ENCODE measurements at places on chromosomes 5 and 9.
A peak's percentile ranks its signal among the peaks of the same experiment; 100 is the strongest.

DNA sequence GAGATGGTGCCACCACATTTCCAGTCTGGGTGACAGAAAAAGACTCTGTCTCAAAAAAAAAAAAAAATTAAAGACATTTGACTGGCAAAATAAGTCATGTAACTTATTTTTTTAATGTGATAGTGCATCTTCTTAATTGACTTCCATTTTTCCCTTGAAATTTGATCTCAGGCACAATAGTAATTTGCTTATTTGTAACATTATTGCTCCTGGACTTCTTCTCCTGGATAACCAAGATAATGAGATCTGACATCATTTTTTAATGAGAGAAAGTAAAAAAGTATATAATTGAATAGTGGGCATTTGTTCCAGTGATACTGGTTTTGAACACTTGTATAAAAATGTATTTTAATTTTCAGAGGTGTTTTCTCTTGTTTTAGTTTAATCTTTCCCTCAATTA, 3.5 kb downstream of the ARHGEF28 start:
- no peak for DNase-seq

DNA sequence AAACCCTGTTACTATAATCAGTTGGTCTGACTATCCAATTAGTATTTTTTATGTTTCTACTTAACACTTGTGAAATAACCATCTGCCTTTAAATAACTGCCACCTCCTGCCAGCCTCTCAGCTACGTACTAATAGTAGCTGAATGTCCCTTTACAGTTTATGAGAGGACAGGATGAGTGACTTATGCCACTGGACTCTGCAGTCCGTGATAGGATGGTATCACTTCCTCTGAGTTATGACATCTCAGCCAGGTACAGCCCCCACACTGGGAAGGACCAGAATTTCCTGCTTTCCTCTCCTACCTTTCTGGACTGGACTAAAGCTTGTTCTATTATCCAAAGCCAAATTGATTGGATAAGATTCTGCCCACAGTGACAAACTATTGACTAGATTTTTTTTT, 102.9 kb downstream of the ZFAND5 start:
- DNase-seq = no peak

DNA sequence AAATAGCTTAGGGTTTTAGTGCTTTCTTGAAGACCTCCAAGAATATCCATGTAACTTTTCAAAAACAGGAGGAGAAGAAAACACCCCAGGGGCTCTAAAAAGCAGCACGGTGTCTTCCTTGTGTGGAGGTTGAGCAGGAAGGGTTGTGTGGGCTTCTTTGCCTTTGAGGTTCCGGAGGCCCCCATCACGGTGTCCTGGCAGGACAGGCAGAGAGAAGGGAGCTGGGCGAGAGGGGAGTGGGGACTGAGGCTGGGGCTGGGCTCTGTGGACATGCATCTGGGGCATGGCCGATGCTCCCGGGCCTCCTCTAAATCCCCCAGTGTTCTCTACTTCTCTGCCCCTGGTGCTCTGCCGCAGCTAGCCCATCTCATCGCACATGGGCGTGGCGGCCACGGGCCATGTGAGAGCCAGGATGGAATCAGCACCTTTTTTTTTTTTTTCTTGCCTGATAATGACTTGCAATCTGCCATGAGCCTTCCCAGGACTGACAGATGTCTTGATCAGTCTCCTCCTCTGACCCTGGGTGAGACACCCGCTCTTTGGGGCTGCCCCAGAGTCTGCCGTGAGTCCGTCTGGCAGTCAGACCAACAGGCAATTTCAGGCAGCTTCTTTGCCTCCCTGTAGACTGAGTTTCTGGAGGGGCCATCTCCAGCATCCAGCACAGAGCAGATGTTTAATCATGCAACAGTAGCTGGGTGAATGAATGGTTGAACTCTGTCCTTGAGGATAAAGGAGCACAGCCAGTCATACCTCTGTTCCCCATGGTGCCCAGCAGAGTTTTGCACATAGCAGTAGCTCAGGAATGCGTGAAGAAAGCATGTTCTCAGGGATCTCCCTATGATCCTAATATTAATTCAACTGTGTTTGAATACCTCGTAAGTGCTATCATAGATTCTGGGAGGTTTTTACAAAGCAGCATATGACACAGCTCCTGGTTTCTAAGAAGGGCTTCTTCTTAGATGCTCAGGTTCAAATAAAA, 12.1 kb downstream of the CXCL14 start:
- no peak for DNase-seq

DNA sequence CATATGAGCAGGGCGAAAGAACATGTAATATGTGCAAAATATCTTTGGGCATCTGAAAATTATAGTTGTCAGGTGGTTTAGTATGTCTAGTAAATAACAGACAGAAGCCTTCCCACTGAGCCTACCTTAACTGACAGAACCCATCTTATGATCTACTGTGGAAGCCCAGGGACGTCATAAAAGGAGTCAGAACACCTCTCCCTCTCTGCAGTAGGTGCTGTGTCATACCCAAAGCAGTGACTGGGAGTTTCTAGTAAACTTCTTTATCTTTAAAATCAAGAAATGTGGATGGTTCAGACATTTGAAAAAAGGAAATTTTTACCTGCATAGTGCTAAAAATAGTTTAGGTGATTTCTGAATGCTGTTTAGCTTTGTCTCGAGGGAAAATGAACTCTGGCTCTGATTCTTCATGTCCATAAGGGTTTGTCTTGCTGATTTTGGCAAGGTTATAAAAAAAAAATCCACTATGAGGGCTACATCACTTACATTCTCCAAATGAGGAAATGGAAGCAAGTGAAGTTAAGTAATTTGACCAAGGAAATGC, 104.0 kb downstream of the NUDT12 start:
- no peak for DNase-seq

GRCh38 chr9:94912700-94913249, 186.3 kb downstream of the AOPEP start:
- peak; percentile 69 for DNase-seq

DNA sequence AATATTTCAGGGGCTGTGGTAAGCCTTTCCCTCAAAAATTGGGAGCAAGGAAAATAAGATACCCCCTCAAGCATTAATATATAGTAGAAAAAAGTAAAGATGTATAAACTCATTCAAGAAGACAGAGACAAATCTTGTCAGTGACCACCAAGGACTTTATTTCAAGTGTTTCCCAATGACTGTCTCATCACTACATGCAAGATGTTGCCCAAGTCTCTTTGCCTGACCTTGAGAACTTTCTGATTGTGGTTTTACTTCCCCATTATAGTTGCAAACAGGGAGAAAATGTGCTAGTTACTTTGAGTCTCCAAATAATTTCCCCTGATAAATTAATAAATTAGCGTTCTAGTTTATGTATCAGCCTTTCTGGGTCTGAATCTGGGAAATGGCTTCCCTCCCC, 4.0 kb upstream of the SLC46A2 start:
- DNase-seq = no peak

DNA sequence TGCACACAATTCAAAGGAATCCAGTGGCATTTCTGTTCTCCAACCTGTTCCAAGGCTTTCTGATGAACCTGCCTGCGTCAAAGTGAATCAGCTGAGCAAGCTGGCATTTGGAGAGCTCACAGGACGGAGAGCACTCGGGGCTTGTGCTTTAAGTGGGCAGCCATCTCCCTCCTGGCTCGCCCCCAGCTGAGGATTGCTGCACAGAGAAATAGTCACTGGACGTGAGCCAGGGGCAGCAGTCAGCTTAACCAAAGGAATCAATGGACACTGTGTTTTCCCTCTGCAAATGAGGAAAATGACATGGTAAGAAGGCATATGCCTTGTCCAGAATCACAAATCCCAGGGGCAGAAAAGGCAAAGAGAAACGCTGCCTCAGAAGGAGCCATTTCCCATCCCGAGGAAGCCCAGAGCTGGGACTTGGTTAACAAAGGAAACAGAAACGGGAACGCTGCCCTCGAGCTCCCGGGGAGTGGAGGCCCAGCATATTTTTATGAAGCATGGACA, 299.4 kb downstream of the ZSWIM6 start:
- DNase-seq = peak; percentile 10

DNA sequence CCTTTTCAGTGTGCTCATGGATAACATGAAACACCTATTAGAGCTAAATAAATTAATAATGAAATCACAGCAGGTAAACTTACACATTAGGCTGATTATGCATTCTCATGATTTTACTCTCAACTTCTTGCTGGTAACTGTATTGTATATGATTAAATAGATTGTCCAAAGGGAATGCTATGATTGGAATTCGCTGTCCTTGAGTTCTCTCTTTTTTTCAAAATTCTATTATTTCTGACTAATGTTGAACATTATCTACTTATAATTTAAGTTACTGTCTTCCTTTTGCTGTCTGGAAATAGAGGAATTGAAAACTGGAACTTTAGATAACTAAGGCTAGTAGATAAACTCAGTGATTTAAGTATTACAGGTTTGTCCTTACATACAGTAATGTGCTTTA, 13.1 kb downstream of the CENPH start:
- DNase-seq = no peak
